Heart left ventricle (tissue), 16 donors: ENCODE measurements at places on chromosomes 12 and 14. TPM values are rescaled to one million over a fixed set of nuclear protein-coding genes. Genes with fewer than 3 reads are reported as not detected.

DNA sequence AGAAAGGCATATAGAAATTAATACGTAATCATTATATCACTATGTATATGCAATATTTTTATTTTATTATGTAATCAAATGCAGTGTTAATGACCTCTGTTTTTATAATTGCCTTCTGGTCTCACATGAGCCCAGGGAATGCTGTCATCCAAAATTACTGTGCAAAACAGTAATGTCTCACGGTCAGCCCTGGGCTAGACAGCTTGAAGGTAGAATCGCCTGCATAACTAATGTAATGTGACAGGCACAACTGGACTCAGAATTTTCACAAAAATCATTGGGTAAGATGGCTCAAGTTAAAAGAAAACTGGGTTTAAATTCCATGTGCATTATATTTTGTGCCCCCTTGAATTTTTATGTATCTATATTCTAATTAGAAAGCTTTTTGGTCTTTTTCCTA, 293.3 kb downstream of the PPFIA2 start:
- DNase-seq = no peak

- no peak for DNase-seq
Measured at GRCh38 chr14:90600619-90601018, 203.8 kb downstream of the CALM1 start.

- DNase-seq = no peak
Measured at GRCh38 chr12:51174501-51174900, 1.6 kb upstream of the TFCP2 start.

DNA sequence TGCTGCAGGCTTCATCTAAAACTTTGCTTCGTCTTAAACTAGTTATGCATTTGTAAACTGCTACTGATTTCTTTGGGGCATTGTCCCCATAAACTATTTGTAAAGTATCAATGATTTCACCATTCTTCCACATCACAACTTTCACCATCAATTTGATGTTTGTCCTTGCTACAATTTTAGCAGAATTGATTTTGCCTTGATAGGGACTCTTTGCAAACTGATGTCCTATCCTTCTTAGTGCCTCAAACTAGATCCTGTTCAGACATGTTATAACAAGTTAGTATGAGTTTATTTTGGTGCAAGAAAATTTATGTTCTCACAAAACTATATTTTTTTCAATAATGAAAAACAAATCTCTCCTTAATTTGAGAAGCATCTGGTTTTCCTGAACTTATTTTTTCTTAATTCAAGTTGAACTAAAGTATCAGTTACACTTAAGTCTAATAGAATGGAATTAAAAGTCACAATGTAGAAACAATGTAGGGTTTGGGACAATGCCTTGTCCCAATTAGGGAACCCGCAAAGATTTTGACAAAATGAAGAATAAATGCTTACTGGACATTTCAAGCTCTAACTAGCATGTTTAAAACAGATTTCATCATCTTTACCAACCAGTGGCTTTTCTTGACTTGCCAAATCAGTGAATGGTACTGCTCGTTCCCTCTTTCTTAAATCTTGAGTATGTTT, 10.1 kb upstream of the ARID4A start:
- DNase-seq = no peak

DNA sequence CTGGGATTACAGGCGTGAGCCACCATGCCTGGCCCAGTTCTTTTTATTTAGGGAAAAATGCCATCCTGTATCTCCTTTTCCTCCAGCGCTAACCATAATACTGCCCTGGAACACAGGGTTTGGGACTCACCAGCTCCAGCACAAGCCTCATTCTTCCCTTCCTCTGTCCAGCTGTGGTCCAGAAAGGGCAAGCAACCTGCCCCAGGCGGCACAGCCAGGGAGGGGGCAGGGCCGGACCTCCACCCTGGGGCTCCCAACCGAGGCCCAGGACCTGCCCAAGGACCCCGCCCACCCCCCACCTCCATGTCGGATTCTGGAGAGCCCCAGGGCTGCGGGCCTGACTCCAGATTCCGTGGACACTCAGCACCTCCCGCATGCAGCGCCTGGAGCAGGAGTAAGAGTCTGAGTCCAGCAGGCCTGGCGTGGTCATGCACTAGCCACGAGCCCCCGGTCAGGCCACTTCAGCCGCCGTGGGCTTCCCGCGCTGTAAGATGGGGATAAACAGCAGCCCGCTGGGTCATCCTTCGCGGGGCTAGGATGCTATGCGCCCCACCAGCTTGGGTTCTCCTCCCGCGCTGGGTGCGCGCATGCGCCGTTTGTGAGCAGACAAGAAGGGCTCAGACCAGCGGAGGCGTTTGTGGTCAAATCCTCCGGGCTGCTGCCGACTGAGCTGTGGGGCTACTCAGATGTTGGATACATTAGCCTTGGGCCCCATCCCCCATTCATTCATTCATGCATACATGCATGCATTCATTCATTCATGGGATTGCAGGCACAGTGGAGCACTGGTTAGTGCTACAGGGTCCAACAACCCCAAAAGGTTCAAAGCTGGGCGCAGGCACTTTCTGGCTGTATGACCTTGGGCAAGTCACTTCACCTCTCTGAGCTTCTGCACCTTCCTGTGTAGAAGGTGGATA, 16.3 kb downstream of the TMEM119 start:
- DNase-seq = no peak

DNA sequence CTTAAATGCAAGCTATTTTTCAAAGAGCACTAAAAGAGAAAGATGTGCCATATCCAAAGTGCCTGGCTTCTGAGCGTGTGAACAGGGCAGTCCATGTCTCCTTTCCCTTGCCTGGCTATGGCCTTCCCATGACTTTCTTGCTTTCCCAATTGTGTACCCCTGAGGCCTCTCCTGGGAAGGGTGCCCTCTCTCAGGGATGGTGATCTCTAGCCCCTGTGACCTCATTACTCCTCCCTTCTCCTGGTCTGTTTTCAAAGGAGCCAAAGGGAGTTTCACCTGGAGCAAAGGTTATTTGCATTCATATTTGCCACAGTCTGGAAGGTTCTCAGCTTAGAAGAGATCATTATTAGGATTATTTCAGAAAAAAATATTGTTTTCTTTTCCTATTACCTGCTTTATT, 429.4 kb upstream of the TMTC1 start:
- no peak for DNase-seq

DNA sequence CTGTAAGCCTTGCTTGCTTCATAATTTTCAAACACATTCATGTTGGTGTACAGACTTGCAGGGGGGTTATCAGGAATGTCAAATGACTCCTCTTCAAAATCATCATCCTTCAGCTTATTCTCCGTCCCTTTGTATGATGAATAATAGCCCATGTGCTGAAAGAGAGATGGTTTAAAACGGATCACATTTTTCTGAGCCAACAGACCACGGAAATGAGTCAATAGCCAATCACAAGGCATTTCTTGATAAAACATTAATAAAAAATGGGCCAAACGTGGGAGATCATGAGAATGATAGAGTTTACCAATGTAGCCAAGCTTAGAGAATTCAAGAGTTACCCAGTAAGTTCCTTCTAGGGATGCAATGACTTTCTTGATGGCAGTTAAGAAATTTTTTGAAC, 105.5 kb downstream of the NTS start:
- no peak for DNase-seq

DNA sequence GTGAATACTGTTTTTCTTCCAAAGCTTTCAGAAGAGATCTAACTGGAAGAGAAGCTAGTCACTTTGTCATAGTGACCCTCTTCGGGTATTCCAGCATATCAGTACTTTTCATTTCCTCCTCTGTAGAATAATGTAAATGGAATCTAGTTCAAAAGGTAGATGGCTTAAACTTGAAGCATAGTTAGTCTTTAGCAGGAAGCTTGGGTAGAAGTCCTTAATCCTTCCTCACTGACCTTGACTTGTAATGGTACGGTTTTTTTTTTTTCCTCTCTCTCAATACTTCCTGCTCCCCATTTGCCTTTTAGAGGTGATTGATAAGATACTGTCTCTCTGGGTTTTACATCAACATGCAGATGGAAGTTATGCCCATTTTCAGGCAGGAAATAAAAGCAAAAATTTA, 1.7 kb downstream of the FBXO34 start:
- no peak for DNase-seq

DNA sequence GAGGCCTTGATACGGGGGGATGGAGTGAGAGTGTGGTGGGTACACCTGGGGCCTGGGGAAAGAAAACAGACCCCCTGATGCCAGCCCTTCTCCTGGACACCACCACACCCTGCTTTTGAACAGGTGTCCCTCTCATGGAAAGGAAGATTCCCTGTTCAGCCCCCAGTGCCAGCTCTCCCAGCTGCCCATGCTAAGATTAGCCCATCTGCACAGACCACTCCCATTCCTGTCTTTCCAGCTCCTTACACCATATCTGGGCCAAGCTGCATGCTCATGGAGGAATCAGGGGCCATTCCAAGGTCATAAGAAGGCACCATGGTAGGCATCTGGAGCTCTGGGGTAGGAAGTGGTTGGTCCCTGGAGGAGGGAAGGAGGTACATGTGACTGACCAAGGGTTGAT, 9.6 kb downstream of the NAB2 start:
- no peak for DNase-seq

DNA sequence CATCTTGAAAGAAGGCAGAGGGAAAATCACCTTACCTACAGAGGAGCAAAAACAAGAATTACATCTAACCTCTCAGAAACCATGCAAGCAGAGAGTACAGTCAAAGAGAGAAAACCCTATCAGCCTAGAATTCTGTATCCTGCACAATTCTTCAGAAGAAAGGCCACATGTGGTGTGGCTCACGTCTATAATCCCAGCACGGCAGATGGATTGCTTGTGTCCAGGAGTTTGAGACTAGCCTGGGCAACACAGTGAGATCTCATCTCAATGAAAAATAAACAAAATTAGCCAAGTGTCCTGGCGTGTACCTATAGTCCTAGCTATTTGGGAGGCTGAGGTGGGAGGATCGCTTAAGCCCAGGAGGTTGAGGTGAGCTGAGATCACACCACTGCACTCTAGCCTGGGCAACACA, 48.2 kb downstream of the ATF7 start:
- no peak for DNase-seq

DNA sequence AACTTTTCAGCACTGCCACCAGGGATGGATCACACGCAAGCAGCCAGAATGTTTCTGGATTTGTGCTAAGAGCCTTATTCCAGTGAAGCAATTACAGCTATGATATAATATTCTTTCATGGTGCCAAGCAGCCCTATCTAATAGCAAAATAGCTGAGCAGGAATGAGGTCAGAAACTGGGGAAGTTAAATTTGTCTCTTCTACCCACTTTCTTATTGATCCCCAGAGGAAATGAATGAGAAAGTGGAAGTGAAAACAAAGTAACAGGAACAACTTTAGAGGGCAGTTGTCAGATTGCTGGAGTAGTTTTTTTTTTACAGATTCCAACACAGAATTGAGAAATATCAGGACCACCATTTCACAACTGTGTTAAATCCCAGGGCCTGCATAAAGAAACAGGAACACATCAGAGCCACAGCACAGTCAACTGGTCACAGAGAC, 44.8 kb downstream of the GCH1 start:
- no peak for DNase-seq

GRCh38 chr14:25351269-25351668, 301.3 kb upstream of the STXBP6 start:
- DNase-seq = no peak

- no peak for DNase-seq
Measured at GRCh38 chr12:42448841-42449240, 122.9 kb downstream of the PPHLN1 start.

- no peak for DNase-seq
Measured at GRCh38 chr14:30874999-30875787, 834 bp downstream of the COCH start.

- no peak for DNase-seq
Measured at GRCh38 chr14:75697918-75698317, 36.9 kb downstream of the TTLL5 start.

BIN2 gene
- 0.99 TPM for total RNA-seq

AJUBA gene
- total RNA-seq = 5.6 TPM

SMCO2 gene
- total RNA-seq = not detected

NT5DC3 gene
- 3.9 TPM for total RNA-seq

ATP6V1D gene
- 106 TPM for total RNA-seq
